ENCODE measurements at places on chromosomes 6 and 20.

DNA sequence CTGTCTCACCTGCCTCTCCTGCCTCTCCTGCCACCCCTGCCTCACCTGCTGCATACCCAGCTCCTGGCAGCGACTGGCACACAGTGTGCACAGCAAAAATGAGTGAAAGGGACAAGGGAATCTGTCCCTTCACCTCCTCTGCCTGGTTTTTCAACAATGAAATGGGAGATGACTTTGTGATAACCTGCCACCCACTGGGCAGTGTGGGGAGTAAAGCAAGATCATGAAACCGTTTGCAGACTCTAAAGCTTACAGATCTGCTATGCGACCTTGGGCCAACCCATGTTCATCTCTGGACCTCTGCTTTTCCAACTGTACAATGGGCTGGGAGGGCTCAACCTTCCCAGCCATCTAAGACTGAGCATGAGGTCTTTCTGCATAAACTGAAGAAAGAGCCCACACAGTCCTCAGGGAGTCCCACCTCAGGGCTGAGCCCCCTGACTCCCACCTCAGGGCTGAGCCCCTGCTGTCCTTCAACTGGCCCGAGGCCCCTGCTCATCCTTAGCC is 81.1 kb downstream of the RIPOR3 start:
- no peak for DNase-seq

DNA sequence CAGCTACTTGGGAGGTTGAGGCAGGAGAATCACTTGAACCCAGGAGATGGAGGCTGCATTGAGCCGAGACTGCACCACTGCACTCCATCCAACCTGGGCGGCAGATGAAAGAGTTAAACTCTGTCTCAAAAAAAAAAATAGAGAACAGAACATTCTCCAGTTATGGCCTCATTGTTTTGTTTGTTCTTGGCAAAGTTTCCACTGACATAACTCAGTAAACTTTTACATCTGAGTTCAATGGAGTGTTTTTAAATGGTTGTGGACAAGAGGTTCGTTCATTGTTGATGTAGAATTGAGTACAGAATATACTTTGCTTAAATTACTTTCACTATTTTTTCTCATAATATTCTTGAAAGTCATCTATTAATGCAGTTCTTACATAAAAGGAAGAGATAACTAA is 42.2 kb upstream of the IFNGR1 start:
- DNase-seq: no peak

GRCh38 chr20:12744037-12744436 is 264.7 kb upstream of the SPTLC3 start:
- DNase-seq: no peak

- peak; percentile 83 for DNase-seq
These were observed 84.4 kb downstream of the CRYBG1 start for GRCh38 chr6:106444777-106445507.

- DNase-seq: no peak
These were observed 57.1 kb downstream of the UST start for GRCh38 chr6:148803979-148804378.

DNA sequence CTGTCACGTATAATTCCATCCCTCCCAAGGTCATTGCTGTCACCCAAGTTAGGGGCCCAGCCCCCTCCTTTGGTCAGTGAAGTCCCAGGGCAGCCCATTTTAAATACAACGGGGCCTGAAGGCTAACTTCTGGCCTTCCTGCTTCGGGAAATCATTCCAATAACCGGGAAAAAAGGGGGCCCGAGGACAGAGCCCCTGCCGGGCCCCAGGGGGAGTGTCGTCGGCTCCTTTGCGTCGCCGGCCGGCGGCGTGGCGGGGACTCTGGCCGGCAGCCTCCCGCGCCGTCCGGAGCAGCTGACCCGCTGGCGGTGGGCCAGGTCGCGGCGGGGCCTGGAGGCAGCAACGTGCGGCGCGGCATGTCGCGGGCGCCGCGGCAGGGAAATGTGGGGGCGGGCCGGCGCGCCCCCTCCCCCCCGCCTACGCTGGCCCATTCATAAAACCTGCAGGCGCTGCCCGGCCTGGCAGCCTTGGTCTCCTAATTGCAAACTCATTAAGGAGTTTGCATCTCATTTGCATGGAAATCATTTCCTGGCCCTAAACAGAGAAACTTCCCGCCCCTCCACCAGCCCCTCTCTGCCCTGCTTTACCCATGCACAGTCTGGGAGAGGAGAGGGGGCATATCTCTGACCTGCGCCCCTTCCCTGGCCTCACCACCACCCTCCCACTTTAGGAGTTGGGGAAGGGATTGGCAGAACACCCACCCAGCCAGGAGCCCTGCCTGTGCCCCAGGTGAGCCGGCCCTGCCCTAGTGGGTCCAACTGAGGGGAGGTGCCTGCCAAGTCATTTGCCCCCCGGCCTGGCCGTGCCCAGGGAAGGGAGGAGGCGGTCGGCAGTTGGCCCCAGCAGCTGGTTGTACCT is 50.7 kb downstream of the MRPL14 start:
- peak; percentile 72 for DNase-seq

- no peak for DNase-seq
These were observed 113.5 kb downstream of the JARID2 start for GRCh38 chr6:15359335-15359862.

DNA sequence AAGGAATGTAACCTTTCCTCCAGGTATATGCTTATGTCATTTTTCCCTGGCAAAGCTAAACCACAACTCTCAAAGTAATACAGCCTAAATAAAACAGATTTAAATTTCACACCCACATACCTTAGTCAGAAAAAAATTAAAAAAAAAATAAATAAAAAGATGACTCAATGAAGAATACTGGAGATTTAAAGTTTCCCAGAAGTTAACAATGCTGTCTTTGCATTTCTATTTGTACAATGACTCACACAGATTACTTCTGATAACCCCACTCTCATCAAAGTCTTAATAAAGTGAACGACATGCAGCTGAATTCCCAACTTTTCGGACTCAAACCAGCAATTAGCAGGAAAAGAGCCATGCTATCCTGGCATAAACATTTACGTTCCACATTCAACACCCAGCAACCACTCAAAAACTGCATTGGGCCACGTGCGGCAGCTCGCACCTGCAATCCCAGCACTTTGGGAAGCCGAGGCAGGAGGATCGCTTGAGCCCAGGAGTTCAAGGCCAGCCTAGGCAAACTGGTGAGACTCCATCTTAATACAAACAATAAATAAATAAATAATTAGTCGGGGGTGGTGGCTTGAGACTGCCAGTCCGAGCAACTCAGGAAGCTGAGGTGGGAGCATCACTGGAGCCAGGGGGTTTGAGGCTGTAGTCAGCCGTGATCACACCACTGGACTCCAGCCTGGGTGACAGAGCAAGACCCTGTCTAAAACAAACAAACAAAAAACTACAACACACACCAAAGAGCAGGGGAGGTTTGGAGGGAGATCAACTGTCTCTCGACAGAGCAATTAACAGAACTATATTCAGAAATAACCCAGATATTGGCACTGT is 130.5 kb downstream of the WDR27 start:
- DNase-seq: no peak

DNA sequence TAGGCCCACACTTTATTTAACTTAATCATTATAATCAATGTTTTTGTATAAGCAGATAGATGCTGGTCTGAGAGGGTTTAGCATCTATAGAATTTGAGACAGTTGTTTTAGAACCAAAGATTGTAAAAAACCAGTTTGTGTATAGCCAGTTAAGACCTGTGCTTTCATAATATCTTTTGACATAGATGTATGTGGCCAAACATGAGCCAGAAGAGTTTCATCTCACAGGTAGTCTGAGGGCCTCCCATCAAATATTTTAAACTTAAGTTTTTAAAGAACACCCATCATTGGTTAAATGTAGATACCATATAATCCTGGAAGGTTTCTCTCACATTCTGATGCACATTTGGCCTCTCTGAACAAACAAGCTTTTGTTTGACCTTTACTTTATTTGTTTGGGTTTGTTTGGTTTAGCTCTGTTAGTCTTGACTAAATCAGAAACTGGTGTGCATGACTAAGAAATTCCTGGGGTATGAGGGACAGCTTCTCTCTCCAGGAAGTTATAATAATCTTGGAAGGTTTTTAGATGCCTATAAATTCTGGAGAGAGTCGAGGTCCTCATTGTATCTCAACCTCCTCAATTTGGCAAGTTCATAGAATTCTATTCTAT is 58.0 kb upstream of the TMEM200A start:
- no peak for DNase-seq

DNA sequence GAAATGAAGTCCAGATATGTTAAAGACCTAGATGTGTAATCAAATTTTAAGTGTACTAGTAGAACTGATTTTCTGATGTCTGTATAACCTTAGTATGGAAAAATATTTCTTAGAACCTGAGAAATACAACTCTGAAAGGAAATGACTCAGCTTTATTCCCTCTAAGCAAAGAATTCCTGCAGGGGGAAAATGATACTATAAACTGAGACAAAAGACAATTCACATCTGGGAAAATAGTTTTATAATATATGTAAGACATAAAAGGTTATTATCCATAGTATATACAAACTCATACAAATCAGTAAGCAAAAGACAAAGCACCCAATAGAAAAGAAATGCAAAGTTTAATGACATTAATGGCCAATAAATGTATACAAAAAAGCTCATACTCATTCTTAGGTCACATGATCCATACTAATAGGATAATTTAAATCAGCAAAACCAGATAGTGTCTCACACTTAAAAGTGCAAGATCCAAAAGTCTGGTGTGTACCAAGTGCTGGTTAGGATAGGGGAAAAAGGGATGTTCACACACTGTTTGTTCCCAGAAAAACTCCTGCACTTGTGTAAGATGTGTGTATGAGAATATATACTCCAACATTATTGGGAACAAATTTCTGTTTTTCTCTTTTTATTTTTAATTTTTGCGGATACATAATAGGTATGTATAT is 22.6 kb downstream of the RNF217 start:
- no peak for DNase-seq

- no peak for DNase-seq
These were observed 55.1 kb downstream of the SAMD3 start for GRCh38 chr6:130167655-130168054.

DNA sequence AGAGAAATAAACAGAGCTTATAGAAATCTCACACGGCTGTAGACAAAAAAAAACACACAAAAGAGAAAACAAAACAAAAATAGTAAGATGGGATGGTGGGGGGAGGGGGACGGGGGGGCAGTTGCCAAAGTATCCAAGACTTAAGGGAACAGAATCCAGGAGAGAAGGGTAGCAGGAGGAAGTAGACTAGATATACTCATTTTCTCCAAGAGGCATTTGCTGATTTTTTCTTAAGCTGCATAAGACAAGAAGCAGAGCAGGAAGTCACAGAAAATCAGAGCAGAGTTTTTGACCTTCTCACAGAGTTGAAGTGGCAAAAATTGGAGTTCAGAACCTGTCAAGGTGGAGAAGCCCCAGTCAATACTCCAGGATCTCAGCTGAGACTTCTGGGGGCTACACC is 237.7 kb downstream of the HIVEP2 start:
- peak; percentile 68 for DNase-seq

- DNase-seq: no peak
These were observed 17.6 kb upstream of the CTAGE9 start for GRCh38 chr6:131728296-131728939.

DNA sequence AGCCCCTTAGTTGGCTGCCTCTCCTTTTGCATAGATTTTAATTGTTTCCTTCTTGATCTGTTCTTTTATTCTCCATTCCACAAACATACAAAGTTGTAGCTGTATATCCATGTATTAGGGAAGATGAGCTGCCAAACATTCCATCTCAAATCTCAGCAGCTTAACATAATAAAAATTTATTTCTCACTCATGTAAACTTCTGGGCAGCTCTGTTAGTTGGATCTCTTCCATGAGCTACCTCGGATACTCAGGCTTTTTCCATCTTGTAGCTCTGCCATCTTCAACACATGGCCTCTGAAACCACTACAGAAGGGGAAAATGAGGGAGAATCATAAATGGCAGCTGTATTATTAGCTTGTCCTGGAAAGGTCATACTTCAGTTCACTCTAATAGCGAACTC is 149.4 kb upstream of the BMP2 start:
- no peak for DNase-seq

DNA sequence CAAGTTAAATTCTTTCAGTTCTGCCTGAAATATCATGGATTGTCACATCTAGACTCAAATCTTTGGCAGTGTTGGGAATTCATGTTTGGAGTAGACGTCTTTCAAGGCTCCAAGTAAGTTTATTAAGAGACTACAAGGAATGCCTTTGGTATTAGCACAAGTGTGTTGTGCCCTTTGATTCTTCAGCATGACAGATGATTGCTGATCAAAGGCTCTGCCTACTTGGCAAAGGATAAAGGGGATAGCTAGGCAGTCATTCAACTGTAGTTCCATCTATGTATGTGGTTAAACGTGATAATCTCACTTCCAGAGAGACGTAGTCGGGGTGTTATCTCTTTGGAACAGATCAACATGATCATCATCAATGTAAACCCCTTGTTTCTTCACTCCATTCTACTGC is 86.2 kb downstream of the SPTLC3 start:
- DNase-seq: no peak

DNA sequence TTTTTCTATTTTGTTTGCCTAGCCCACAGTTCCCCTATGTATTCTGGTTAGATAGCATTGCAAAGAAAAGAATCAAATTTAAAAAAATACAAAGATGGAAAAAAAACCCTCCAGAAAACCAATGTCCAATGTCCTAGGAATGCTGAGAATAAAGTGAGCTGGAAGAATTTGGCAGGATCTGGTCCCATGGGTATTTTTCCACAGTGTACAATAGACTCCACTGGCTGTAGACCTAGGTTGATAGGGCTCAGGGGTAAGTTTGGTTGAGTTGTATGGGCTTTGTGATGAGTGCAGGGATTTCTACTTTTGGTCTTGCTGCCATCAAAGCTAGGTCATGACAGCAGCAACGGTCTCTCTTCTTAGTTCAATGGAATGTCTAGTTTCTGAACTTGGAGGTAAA is 41.5 kb downstream of the SLC22A2 start:
- no peak for DNase-seq

DNA sequence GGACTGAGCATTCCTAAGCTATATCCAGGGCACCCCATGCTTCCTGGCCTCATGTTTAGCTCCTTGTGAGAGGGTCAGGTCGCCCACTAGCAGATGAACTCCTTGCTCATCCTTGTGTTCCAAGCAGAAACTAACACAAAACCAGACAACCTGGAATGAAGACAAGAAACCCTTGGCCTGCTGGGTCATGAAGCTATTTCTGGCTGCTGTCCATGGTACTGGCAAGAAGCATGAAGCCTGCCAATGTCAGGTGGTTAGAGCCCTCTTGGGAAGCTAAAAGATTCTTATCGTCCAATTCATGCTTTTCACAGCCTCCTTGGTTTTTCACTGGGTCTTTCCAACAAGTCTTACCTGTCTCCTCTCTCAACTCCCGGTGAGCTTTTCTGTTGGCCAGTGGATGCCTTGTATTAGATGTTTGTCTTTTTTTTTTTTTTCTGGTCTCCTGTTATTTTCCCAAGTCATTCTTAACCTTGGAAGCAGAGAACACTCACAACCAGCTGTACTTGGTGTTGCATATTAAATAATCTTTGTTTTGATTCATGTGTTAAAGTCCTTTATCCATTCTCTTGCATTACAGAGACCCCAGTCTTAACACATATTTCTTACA is 180.3 kb downstream of the ANKRD60 start:
- no peak for DNase-seq

- peak; percentile 41 for DNase-seq
These were observed 111.2 kb downstream of the CDK19 start for GRCh38 chr6:110703906-110704594.

GRCh38 chr6:28976677-28977076 is 28.4 kb downstream of the ZNF311 start:
- no peak for DNase-seq
